Gastrocnemius medialis (tissue), 4 donors: ENCODE measurements at places on chromosomes 6 and 20. TPM values are rescaled to one million over a fixed set of nuclear protein-coding genes. Genes with fewer than 3 reads are reported as not detected.

- H3K4me1 ChIP-seq = peaks cover 9% of the 10 kb centered on the region
- DNase-seq = no peak
- peak overlapping the region; percentile 68 for H3K4me3 ChIP-seq
- peak overlapping the region; percentile 8 for H3K27ac ChIP-seq
These were observed 672 bp downstream of the CEP43 start for GRCh38 chr6:166999884-167000253.

DNA sequence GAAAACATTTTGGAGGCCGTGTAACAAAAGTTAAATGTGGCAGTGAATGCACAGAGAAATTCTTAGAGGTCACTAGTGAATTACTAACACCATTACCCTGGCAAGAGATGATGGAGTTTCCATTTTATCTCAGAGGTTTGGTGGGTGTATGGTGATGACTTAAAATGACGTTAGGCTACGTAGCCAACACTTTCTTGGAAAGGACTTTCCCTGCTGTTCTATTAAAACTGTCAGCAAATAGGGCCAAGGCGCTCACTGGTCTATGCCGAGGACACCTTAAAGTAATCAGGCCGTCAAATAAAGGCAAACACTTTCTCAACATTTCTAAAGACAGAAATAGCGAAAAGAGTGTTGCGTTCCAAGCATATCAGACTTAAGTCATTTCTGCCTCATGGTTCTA is 160.8 kb downstream of the GMPR start:
- H3K4me1 ChIP-seq = no peaks in the 10 kb centered on the region
- H3K4me3 ChIP-seq = no peak overlapping the region
- no peaks in the 10 kb centered on the region for H3K27me3 ChIP-seq
- DNase-seq = no peak
- no peak overlapping the region for H3K27ac ChIP-seq

DNA sequence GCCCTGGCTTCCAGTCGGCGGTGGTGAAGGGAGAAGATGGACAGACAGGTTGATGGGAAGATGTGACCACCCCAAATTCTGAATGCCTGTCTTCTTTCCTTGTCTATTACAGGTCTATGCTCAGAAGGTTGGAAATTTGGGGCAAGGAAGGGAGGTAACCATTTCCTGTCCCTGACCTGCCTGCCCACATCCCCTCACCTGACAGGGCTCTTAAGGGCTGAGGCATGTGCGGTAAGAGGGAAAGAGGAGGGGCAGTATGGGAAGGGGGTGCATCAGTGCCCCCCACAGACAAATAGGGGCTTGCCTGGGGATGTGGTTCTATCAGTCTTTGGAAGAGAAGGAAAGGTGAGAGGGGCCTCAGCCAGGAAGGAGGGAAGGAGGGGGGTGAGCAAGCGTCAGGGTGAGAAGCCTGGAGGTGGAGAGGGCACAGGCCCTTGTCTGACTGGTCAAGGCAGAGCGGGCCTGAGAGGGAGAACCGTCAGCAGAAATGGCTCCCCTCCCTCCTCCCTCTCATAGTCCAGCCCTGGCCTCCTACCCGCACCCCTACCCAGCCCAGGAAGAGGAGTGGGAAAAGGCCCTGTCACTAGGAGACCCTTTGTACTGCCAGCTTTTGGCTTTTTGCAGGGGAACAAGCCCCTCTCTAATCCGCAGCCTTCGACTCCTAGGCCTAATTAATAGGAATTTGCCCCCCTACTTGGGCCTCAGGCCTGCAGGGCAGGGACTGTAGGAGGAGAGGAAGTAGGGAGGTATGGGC is 104.4 kb upstream of the FOXP4 start:
- no peak overlapping the region for H3K27ac ChIP-seq
- H3K27me3 ChIP-seq = no peaks in the 10 kb centered on the region
- H3K4me1 ChIP-seq = peaks cover 12% of the 10 kb centered on the region
- H3K36me3 ChIP-seq = no peaks in the 10 kb centered on the region
- H3K4me3 ChIP-seq = no peak overlapping the region

CLDN20 gene
- not detected for total RNA-seq

SPATS1 gene
- not detected for total RNA-seq

- no peak for DNase-seq
- H3K27me3 ChIP-seq = no peaks in the 10 kb centered on the region
- H3K4me3 ChIP-seq = no peak overlapping the region
- no peak overlapping the region for H3K27ac ChIP-seq
- no peaks in the 10 kb centered on the region for H3K4me1 ChIP-seq
- H3K36me3 ChIP-seq = no peaks in the 10 kb centered on the region
These were observed 44.0 kb downstream of the GABRR2 start for GRCh38 chr6:89270951-89271721.

- no peak for DNase-seq
- H3K4me1 ChIP-seq = no peaks in the 10 kb centered on the region
- no peak overlapping the region for H3K27ac ChIP-seq
- H3K27me3 ChIP-seq = no peaks in the 10 kb centered on the region
- no peak overlapping the region for H3K4me3 ChIP-seq
These were observed 567.6 kb upstream of the MMS22L start for GRCh38 chr6:97850458-97851212.

DNA sequence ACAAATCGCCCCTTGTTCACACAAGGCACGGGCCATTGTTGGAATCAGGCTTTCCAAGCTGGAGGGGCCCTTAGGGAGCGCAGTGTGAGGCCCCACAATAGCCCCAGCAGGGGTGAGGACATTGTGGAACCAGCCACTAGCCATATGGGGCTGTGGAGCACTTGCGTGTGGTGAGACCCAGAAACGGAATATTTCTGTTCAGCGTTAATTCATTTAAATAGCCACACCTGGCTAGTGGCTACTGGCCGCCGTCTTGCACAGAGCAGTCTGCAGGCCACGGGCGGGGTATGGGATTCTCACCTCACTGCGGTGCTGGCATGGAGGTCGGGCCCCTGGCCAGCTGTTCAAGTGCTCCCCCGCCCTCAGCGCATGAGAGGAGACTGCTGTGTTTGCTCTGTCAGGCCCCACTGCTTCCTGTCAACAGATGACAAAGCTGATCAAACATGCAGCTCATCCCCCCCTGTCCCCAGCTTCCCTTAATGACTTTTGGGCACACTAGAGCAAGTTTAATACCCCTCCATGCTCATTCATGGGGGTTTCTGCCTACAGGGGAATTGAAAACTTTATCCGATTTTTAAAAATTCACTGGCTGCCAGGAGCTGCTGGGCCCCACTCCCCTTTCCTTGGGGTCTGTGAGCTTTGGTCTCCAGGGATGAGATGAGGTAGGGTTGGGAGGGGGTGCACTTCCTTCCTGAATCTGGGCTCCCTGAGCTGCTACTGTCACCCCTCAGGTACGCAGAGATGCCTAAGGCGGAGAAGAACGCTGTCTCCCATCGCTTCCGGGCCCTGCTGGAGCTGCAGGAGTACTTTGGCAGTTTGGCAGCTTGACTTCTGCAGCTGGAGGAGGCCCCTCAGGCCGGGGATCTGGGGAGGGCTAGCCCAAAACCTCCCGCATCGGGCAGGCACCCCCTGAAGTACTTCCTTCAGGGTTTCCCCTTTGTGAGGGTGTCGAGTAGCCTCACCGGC is 13.6 kb downstream of the ITPA start:
- H3K4me1 ChIP-seq = peaks cover 34% of the 10 kb centered on the region
- no peaks in the 10 kb centered on the region for H3K27me3 ChIP-seq
- H3K27ac ChIP-seq = peak overlapping the region; percentile 78
- H3K4me3 ChIP-seq = no peak overlapping the region
- peak; percentile 66 for DNase-seq

TSBP1 gene
- not detected for total RNA-seq

PRPH2 gene
- total RNA-seq = 0.56 TPM

GRCh38 chr6:131164506-131164905 is 29.2 kb downstream of the AKAP7 start:
- H3K4me1 ChIP-seq = no peaks in the 10 kb centered on the region
- DNase-seq = no peak
- no peak overlapping the region for H3K27ac ChIP-seq
- H3K36me3 ChIP-seq = peaks cover 18% of the 10 kb centered on the region
- H3K27me3 ChIP-seq = no peaks in the 10 kb centered on the region

ZSWIM3 gene
- 1.3 TPM for total RNA-seq

DNA sequence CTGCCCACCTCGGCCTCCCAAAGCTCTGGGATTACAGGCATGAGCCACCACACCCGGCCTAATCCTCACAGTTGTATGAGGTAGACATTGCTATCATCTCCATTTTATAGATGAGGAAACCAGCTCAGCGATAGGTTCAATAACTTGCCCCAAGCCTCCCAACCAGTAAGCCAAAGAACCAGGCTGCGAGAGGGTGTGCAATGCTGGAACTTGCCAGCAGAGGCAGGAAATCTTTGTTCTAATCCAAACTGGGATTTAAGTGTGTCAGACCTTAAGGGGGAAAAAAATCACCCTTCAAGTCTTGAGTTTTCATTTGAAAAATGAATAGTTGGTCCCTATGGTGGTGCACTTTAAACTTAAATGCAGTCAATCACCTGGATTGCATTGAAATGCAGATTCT is 20.1 kb upstream of the RNGTT start:
- no peaks in the 10 kb centered on the region for H3K36me3 ChIP-seq
- peaks cover 7% of the 10 kb centered on the region for H3K4me1 ChIP-seq
- no peak overlapping the region for H3K4me3 ChIP-seq
- no peaks in the 10 kb centered on the region for H3K27me3 ChIP-seq
- H3K27ac ChIP-seq = peak overlapping the region; percentile 63

MACROD2 gene
- total RNA-seq = 4.7 TPM

DNA sequence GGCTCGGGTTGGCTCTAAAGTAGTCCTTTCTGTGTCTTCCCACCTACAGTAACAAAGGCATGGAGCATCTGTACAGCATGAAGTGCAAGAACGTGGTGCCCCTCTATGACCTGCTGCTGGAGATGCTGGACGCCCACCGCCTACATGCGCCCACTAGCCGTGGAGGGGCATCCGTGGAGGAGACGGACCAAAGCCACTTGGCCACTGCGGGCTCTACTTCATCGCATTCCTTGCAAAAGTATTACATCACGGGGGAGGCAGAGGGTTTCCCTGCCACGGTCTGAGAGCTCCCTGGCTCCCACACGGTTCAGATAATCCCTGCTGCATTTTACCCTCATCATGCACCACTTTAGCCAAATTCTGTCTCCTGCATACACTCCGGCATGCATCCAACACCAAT is 291.2 kb downstream of the ESR1 start:
- H3K27ac ChIP-seq = peak overlapping the region; percentile 83
- H3K27me3 ChIP-seq = no peaks in the 10 kb centered on the region
- H3K4me3 ChIP-seq = no peak overlapping the region
- DNase-seq = no peak
- H3K36me3 ChIP-seq = no peaks in the 10 kb centered on the region
- H3K4me1 ChIP-seq = peaks cover 49% of the 10 kb centered on the region

DNA sequence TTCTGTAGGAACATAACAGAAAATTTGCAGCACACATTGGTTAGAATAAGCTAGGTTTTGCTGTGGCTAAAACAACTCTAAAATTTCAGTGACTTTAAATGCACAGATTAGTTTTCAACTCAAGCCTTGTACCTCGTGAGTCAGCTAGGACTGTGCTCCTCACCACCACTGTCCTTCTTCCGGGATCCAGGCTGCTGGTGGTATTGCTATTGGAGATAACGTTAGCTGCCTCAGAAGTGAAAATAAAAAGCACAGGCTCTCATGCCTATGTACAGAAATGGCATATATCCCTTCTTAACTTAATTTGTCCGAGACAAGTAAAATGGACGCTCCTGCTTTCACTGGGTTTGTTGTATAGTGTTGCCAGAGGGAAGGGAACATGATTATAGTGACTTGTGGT is 931.1 kb upstream of the EYS start:
- H3K4me1 ChIP-seq = no peaks in the 10 kb centered on the region
- H3K36me3 ChIP-seq = no peaks in the 10 kb centered on the region
- no peak overlapping the region for H3K27ac ChIP-seq
- DNase-seq = no peak
- no peaks in the 10 kb centered on the region for H3K27me3 ChIP-seq
